ENCODE measurements at places on chromosomes 2 and 18.
A peak's percentile ranks its signal among the peaks of the same experiment; 100 is the strongest.

DNA sequence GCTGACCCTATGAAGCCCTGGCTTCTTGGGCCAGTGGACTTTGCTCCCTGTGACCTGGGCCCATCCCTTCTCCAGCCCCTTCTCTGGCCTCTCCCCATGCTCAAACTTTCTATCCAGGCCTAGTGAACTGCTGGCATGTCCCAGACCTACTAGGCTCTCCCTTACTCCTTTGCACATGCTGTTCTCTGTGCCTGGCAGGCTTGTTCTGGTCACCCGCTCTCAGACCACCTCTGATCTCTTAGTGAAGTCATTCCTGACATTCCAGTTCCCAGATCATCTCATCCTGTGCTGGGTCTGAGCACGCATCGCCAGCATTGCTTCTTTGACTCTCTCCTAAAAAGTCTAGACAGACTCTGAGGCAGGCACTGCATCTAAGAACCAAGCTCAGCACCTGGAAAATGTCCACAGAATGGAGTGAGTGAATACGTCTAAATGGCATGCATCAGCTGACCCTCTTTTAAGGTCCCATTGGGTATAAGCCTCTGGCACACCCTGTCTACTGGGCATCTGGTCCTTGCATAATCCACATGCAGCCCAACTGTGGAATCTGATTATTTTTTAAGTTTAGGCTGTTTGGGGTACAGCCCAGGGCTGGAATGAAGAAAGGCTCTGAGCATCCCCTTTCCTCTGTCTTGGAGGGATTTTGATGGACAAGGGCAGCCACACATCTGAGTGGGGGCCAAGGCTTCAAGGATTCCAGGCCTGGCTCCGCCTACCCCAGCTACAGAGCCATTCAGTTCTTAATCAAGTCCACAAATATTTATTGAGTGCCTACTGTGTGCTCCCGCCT, 130.6 kb upstream of the HAAO start:
- DNase-seq: no peak

- no peak for DNase-seq
Measured at GRCh38 chr2:29218071-29218470, 102.9 kb downstream of the CLIP4 start.

DNA sequence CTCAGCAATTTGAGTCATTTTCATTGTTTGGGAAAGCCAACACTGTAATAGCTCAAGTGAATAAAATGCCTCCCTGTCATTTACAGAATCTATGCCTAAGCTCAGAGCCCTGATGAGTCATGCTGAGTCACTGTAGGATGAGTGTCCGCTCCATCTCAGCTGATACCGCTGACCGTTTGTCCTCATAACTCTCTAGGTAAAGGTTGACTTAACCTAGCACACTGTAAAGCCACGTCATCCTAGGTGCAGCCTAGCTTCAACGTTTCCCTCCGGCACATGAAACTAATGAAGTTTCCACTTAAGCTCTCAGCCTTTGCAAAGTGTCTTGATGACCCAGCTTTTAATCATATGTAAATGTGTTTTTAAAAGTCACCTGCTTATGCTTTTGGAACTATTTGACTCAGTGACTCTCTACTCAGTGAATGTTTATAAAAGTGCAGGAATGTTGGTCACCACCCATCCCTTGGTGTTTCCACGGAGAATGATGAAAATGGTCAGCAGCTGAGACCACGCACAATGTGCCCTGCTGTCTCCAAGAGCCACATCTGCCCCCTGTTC, 154.0 kb downstream of the PMAIP1 start:
- peak; percentile 16 for DNase-seq

DNA sequence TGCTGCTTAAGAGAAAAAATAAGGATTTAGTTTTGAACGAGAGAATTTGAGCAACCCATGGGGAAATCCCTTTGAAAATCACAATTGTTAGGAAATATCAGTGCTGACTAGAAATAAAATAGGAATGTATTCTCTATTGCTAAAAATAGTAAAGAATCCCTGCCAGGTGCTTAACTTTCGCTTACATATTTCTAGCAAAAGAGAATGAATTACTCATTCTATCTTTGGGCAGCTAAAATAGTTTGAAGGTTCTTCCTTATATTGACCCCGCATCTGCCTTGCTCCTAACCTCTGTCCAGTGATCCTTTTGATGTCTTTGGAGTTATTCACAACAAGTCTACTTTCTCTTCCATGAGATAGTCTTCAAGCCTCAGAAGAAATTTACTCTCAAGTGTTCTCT, 103.8 kb downstream of the PLCL1 start:
- no peak for DNase-seq

GRCh38 chr18:48051945-48052840, 121.7 kb upstream of the SMAD2 start:
- no peak for DNase-seq

DNA sequence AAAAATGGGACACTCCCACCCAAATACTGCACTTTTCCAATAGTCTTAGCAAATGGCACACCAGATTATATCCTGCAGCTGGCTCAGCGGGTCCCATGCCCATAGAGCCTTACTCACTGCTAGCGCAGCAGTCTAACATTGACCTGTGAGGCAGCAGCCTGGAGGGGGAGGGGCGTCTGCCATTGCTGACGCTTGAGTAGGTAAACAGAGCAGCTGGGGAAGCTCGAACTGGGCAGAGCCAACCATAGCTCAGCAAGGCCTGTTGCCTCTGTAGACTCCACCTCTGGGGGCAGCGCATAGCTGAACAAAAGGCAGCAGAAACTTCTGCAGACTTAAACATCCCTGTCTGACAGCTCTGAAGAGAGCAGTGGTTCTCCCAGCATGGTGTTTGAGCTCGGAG, 110.4 kb downstream of the CTIF start:
- no peak for DNase-seq

GRCh38 chr2:150459281-150459680, 28.2 kb downstream of the RND3 start:
- no peak for DNase-seq

DNA sequence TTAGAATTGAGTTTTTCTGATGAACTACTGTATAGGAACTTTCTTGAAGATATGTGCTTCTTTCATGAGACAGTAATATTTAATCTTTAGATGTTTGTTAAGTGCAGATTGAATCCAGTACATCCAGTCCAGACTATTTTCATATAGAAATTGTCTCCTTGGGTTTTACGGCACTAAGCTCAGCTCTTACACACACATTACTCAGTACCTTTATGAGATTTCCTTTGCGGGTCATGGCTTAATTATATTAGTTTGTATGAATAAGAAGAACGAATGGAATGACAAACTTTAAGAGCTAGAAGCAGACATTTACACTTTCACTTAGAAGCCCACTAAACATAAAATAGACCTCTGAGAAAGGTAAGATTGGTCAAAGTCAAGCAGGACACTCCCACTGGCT, 223.3 kb upstream of the THUMPD2 start:
- DNase-seq: no peak

- no peak for DNase-seq
Measured at GRCh38 chr2:220053919-220054318, 426.5 kb downstream of the SLC4A3 start.

- DNase-seq: no peak
Measured at GRCh38 chr18:67766930-67767329, 250.4 kb upstream of the DSEL start.

DNA sequence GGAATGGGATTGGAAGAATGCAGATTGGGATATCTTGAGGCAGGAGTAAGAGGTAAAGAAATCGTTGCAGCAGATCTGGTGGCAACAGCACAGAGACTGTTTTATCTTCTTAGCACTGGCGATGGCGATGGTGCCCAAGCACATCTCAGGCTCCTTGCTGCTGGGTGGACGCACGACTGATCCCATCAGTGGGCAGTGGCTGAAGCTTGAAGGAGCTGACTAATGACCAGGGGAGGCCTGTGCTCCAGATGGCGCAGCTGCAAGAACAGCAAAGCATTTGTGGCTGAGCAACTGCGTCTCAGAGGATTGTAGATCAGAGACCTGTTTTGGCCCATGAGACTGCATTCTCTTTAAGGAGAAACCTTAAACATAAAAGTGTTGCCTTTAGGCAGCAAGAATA, 54.6 kb downstream of the GALR1 start:
- no peak for DNase-seq

DNA sequence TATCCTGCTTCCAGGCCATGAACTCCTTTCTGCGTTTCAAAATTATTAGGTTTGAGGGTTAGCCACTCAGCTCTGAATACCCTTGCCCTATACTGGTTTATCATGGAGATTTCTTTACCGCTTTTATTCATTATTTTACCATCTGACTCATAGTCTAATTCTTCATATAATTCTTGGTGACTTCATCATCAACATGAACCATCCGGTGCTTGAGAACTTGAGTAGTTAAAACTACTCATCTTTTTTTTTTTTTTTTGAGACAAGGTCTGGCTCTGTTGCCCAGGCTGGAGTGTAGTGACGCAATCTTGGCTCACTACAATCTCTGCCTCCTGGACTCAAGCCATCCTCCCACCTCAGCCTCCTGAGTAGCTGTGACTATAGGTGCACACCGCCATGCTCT, 94.2 kb upstream of the LHCGR start:
- DNase-seq: no peak

GRCh38 chr2:924701-925100, 25.9 kb upstream of the SNTG2 start:
- DNase-seq: no peak

DNA sequence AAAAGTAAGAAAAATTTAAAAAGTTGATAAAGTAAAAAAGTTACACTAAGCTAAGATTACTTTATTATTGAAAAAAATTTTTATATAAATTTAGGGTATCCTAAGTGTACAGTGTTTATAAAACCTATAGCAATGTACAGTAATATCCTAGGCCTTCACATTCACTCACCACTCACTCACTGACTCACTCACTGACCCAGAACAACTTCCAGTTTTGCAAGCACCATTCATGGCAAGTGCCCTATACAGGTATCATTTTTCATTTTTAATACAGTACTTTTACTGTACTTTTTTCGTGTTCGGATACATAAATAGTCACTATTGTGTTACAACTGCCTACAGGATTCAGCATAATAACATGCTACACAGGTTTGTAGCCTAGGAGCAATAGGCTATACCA, 8.9 kb upstream of the THUMPD2 start:
- DNase-seq: no peak

DNA sequence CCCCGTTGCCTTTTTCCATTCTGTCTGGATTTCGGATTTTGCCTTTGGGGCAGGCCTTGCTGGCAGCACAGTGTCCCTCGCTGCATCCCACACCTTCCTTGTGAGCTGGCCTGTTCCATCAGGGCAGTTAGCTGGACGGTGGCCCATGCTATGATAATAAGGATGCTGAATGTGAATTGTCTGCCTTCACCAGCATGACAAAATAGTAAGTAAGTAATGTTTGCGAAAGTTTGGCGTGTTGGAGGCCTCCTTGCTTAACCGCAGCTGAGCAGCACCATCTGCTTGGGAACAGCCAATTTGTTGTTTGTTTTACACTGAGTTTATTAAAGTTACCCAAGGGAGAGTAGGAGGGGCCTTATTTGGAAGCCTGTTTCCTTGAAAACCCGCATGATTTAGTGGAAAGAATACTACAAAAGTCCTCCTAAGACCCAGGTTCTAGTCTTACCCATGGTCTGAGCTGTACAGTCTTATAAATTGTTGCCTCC, 469.7 kb upstream of the FANCL start:
- no peak for DNase-seq

GRCh38 chr2:43224131-43224570, 2.3 kb downstream of the ZFP36L2 start:
- DNase-seq: peak; percentile 80
